Activated naive CD4-positive, alpha-beta T cell treated with anti-CD3 and anti-CD28 coated beads for 36 hours (primary cell): ENCODE measurements at places on chromosomes 11 and 22.

DNA sequence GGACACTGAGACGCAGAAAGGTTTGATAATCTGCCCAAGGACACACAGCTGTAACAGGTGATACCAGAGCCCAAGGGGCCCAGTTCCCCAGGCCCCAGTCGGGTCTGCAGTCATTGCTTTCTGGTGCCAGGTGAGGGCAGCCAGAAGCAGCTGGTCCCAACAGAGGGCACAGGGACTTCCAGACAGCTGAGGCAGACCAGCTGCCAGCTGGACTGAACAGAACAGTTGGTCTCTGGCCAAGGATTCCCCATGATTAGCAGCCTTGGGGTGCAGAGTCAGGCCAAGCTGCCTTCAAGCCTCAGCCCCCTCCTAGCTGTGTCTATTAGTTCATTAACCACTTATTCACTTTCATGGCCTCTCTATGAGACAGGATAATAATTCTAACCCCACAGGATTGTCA lies 105.6 kb downstream of the RRAS2 start:
- no peak for DNase-seq

DNA sequence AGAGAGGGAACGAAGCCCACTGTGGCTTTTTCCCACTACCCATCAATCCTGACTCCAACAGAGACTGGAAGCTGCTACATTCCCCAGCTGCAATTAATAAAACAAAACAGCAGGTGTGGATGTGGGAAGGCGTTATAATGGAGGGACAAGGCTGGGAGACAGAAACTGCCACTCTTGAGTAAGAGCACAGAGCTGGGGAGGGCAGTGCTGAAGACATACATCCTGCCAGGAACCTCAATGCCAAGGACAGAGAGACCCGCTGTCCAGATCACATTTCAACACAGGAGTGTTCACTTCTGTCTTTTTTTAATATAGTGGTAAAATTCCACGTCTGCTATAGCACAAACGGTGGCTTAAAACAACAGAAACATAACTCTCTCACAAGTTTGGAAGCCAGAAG lies 94.5 kb downstream of the LARGE1 start:
- no peak for DNase-seq

DNA sequence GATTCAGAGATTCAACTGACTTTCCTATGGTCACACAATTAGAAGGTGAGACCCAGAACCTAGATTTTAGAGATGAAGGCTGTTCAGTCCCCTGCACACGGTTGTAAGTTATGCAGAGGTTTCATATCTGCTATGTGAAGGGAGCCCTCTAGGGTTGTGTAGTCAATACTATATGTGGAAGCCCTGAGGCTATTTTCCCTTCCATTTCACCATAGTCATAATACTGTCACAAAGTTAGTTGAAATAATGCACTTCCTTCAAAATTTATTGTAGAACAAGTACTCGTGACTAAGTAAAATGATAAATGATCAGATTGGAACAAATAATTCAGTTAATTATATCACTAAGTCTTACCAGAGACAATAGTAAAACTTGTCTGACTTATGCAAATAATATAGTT lies 48.8 kb downstream of the ENDOD1 start:
- DNase-seq: no peak

GRCh38 chr11:12827369-12827768 lies 153.1 kb downstream of the TEAD1 start:
- DNase-seq: no peak

DNA sequence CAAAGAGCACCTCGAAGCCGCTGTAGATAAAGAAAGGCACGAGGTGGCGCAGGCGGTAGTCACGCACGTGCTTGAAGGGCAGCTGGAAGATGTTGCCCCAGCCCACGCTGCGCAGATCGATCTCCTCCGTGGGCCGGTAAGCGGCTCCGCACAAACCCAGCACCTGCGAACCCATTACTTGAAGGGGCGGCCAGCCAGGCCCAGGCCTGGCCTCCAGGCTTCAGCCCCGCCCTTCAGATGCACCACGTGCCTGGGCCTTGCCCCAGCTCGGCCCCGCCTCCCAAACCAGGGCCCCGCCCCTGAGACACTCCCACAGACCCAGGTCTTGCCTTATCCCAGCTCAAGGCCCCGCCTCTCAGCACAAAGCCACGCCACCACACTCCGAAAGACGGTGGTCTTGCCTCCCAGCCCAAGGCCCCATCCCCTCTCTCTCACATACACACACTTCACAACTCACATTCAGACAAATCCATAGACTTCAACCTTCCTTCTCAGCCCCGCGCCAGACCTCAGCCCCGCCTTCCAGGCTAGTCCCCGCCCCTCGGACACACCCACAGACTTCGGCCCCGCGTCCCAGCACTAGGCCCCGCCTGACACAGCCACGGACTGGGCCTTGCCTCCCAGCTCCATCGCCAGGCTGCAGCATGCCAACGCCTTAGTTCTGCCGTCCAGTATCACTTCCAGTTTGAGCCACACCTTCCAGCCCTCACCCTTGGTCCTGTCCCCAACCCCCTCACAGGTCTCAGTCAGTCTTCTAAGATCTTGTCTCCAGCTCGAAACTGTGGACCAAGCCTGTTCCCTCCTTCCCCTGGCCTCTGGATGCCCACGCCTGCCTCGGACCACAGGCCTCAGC lies 7.0 kb downstream of the UNC93B1 start:
- DNase-seq: peak; percentile 45

GRCh38 chr11:63547061-63547460 lies 10.5 kb downstream of the PLAAT4 start:
- no peak for DNase-seq

- DNase-seq: no peak
Observed at GRCh38 chr11:32847511-32847910, 17.8 kb downstream of the PRRG4 start.

GRCh38 chr22:20319041-20319744 lies 667 bp downstream of the DGCR6L start:
- no peak for DNase-seq

DNA sequence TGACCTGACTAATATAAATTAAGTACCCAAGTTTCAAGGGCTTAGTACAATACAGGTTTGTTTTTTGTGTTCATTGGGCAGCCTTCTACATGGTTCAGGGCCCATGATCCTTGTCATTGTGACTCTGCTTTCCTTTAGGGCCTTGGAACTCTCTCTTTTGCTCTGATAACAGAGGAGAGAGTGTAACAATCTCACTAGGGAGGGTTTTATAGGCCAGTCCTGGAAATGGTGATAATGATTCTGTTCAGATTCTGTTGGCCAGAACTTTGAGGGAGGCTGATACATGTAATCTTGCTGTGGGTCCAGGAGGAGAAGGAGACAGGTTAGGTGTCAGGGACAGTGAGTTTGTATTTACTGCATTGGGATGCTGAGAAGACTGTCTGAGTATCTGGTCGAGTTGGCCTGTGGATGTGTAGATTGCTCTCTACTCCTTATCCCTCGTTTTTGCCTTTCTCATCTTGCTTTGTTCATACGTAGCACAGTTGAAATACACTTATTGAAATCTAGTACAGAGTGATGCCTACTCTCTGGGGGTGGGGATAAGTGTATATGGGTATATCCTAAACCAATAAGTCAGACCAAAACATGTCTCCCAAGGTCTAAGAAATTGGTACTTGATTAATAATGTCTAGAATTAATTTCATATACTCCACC lies 37.5 kb upstream of the HEPHL1 start:
- DNase-seq: no peak

- no peak for DNase-seq
Observed at GRCh38 chr11:116314006-116314405, 458.8 kb downstream of the BUD13 start.

DNA sequence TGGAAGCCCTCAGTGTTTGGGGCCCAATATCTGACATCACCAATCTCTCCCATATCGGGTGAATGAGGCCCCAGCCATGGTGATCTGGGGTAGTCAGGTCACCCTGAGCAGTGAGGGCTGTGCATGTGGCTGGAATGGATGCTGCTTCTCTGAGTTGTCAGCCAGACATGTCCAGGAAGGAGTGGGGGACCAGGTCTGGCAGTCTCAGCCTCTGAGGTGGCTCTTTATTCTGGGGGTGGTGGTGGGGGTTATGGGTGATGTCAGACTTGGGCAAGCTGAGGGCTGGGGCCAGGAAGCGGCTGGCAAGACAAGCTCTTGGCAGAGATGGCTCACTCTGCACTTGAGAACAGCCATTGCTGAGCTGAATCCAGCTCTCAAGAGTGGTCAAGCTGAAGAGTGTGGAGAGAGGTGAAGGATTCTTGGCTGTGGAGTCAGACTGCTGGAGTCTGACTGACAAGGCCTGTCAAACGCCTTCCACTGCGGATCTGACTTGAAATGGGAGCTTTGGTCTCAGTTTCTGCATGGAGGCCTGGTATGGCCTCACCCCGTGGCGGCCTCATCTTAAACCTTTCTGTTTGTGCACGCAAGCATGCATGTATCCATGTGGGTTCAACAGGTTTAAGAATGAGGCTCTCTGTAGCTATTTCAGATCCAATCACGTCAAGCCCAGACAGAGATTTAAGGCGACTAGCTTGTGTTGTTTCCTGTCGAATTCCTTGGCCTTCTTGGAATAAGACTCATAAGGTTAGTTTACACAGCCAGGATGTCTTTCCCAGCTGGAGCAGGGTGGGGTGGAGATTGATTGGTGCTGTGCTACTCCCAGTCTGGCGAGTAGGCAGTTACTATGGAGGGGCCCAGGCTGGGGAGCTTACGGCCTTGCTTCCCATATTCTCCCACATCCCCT lies 83.9 kb upstream of the TIMP3 start:
- DNase-seq: no peak

- DNase-seq: no peak
Observed at GRCh38 chr11:72627594-72628281, 46.5 kb downstream of the PDE2A start.

- no peak for DNase-seq
Observed at GRCh38 chr11:99630629-99631028, 609.9 kb downstream of the CNTN5 start.

DNA sequence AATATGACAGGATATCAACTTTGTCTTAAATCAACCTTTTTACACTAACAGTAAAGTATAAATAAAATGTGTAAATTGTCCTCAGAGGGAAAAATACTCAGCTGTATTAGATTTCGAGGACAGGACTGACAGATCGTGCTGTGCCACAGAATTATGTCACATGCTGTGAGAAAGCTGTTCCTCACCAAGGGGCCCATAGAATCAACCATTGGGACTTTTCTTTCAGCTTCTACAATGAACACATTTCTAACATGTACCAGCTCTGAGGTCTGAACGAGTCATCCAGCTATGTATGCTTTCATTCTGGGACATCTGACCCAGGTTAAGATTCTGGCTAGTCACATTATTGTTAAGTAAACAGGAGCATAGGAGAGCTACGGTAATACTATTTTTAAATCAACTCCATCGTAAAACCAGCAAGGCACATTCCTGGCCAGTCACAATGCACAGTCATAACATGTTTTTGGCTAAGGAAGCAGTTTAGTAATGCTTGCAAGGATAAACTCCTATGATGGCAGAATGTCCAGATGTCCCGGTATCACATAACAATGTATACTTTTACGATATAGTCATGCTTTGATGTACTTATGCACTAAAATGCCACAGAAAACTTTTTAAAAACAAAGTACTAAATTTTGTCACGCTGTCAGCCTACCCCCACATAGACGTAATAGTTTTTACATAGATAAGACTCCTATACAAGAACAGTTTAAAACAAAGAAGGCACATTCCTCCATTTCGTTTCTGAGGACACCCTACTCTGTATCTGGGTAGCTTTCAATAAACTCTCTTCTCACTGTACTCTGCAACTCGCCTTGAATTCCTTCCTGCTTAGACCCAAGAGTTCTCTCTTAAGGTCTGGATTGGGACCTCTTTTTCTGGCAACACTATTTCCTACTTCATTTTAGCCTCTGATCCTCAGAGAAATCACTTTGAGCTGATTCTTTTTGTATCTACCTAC lies 27.4 kb downstream of the ZNF214 start:
- DNase-seq: no peak

DNA sequence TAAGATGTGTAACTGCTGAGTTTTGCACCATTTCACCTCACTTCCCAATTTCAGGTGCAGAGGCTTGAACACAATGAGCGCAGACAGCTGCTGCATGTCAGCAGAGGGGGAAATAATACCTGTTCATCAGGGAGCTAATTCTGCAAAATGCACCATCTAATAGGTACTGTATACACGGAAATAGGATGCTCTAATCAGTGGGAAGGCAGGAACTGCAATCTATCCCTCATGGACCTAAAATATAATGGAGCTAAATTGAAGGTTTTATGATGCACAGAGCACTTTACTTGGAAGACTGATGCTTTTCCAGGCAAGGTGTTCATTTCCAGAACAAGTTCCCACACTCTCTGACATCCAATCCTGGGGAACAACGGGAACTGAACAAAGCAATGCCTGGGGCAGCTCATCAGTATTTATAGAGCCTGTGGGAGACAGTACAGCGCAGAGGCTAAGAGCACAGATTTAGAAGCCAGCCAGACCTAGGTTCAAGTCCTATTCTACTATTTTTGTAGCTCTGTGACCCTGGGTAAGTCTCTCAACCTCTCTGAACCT lies 78.5 kb downstream of the TENM4 start:
- no peak for DNase-seq
